ENCODE measurements at places on chromosomes 4 and X. TPM values are rescaled to one million over a fixed set of nuclear protein-coding genes. Genes with fewer than 3 reads are reported as not detected.

GRCh38 chr4:179130122-179130714, 1688.0 kb upstream of the AGA start:
- H3K36me3 ChIP-seq = no peaks in the 10 kb centered on the region
- H3K4me3 ChIP-seq = no peak overlapping the region
- no peak for DNase-seq
- H3K27ac ChIP-seq = no peak overlapping the region

Gene PDGFC
- 31.0 TPM for total RNA-seq

Gene MSMO1
- 27.7 TPM for total RNA-seq

- H3K27me3 ChIP-seq = no peaks in the 10 kb centered on the region
- H3K36me3 ChIP-seq = no peaks in the 10 kb centered on the region
- no peaks in the 10 kb centered on the region for H3K4me1 ChIP-seq
- no peak overlapping the region for H3K27ac ChIP-seq
Measured at GRCh38 chr4:100977274-100977673, 370.1 kb downstream of the PPP3CA start.

DNA sequence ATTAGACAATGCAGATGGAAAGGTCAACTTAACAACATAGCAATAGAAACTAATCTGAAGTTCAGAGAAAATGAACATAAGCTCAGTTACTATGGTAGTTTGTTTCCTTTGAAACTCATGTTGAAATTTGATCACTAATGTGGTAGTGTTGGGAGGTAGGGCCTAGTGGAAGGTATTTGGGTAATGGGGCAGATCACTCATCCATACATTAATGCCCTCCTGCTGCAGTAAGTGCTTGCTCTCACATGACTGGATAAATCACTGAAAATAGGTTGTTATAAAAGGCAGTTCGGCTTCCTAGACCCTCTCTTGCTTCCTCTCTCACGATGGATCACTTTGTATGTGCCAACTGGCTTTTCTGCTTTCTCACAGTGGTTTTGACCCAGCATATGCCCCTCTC, 567.4 kb upstream of the GALNT7 start:
- DNase-seq = no peak
- H3K27me3 ChIP-seq = no peaks in the 10 kb centered on the region
- no peak overlapping the region for H3K4me3 ChIP-seq
- no peaks in the 10 kb centered on the region for H3K36me3 ChIP-seq
- H3K27ac ChIP-seq = no peak overlapping the region

Gene HS6ST2
- not detected for total RNA-seq

- no peaks in the 10 kb centered on the region for H3K4me1 ChIP-seq
- H3K36me3 ChIP-seq = no peaks in the 10 kb centered on the region
- H3K27me3 ChIP-seq = no peaks in the 10 kb centered on the region
- H3K27ac ChIP-seq = no peak overlapping the region
- DNase-seq = no peak
Measured at GRCh38 chrX:9542106-9542760, 77.4 kb downstream of the TBL1X start.

GRCh38 chr4:40150932-40151331, 45.9 kb upstream of the RHOH start:
- H3K36me3 ChIP-seq = no peaks in the 10 kb centered on the region
- H3K4me1 ChIP-seq = no peaks in the 10 kb centered on the region
- no peak overlapping the region for H3K27ac ChIP-seq
- DNase-seq = no peak
- no peak overlapping the region for H3K4me3 ChIP-seq

- H3K36me3 ChIP-seq = no peaks in the 10 kb centered on the region
- no peak for DNase-seq
- no peaks in the 10 kb centered on the region for H3K27me3 ChIP-seq
- H3K4me3 ChIP-seq = no peak overlapping the region
- H3K4me1 ChIP-seq = no peaks in the 10 kb centered on the region
- no peak overlapping the region for H3K27ac ChIP-seq
Measured at GRCh38 chr4:58514299-58514698, 1404.1 kb upstream of the IGFBP7 start.

GRCh38 chr4:129929984-129930383, 834.0 kb downstream of the C4orf33 start:
- no peak for DNase-seq
- H3K27me3 ChIP-seq = no peaks in the 10 kb centered on the region
- H3K27ac ChIP-seq = no peak overlapping the region
- no peak overlapping the region for H3K4me3 ChIP-seq

- H3K27me3 ChIP-seq = no peaks in the 10 kb centered on the region
- H3K27ac ChIP-seq = no peak overlapping the region
- DNase-seq = peak; percentile 22
- no peak overlapping the region for H3K4me3 ChIP-seq
- H3K4me1 ChIP-seq = no peaks in the 10 kb centered on the region
Measured at GRCh38 chrX:110143454-110144210, 140.7 kb downstream of the TMEM164 start.

Gene CSTF2
- 13.8 TPM for total RNA-seq

DNA sequence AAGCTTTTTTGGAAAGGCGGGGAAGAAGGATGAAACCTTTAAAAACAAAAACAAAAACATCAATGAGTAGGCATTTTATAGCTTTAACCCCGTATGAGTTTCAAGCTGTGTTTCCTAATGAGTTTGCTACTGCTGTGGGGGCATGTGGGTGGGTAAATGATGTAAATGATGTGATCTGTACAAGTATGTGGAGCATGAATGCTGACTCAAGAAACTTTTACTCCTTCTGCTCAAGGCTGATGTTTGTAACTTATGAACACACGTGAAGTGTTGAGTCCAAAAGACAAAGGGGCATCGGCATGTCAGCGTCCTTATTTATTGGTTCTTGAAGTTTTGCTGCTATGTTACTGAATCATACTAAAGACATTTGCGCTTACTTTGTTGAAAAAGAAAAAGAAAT, 76.9 kb downstream of the CLCN4 start:
- H3K27ac ChIP-seq = no peak overlapping the region
- H3K4me3 ChIP-seq = no peak overlapping the region
- H3K4me1 ChIP-seq = no peaks in the 10 kb centered on the region

Gene ENPEP
- 2.3 TPM for total RNA-seq

Gene S100G
- not detected for total RNA-seq

Gene POU4F2
- not detected for total RNA-seq

DNA sequence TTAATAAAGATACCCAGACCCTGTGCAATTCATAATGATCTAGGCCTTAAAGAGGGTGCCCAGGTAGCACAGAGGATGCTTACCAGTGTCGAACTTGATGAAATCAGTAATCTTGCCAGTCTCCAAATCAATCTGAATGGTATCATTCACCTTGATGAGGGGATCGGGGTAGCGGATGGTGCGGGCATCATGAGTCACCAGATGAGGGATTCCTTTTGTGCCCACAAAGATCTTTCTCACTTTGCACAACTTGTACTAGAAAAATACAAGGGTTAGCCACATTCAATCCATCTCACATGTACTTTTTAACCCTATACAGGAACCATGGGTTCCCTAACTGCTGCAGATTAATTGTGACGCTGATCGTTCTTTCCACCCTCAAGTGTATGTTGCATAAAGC, 3.3 kb downstream of the RPS4X start:
- peaks cover 3% of the 10 kb centered on the region for H3K4me1 ChIP-seq
- H3K36me3 ChIP-seq = peaks cover 59% of the 10 kb centered on the region
- no peaks in the 10 kb centered on the region for H3K27me3 ChIP-seq
- no peak overlapping the region for H3K27ac ChIP-seq
- DNase-seq = no peak

DNA sequence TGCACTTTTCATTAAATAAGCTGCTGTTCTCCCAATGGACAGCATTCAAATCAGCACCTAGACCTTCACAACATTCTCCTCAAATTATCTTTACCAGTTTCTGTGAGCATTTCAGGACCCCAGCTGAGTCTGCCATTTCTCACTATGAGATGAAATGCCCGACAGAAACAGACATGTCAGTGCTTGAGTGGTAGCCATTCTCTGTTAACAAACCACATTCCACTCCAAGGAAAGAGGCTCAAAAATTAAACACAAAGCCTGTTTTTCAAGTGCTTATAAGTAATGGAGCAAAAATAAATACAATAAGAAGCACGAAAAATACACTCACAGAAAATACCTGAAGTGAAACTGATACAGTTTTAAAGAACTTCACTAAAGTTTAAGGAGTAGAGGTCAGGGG, 320.2 kb upstream of the PRPS2 start:
- DNase-seq = no peak
- H3K36me3 ChIP-seq = no peaks in the 10 kb centered on the region
- no peaks in the 10 kb centered on the region for H3K4me1 ChIP-seq
- H3K27me3 ChIP-seq = no peaks in the 10 kb centered on the region
- H3K27ac ChIP-seq = no peak overlapping the region

DNA sequence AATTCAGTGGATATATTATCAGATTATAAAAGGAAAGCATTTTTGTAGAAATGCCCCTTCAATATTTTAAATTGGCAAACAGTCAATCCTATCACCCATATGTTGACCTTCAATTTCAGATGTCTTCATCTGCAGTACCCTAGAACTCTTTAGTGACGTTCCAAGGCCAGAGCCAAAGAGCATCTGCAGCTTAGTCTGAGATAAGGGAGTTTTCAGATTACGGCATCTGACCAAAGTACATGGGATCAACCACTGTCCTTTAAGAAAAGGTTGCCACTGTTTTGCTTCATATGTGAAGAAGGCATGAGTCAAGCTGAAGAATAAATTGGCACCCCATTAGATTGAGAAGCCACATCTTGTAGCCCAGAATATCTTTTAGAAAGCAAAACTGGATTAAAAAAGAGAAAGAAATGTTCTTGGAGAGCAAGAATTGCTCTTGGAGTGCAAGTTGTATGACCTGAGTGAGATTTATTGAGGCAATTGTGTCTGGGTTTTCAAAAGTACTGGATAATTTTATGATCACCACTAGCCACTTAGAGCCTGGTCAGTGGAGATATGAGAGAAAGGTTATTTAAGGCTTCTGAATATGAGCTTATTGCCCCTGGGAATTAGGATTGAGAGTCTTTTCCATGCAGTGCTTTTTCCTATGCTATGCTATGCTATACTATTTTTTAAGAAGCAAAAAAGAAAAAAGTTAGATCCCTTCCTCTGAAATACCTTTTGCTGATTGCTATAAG, 251.9 kb upstream of the NR3C2 start:
- no peaks in the 10 kb centered on the region for H3K36me3 ChIP-seq
- no peak for DNase-seq
- H3K27me3 ChIP-seq = no peaks in the 10 kb centered on the region
- no peak overlapping the region for H3K27ac ChIP-seq
- peaks cover 5% of the 10 kb centered on the region for H3K4me1 ChIP-seq

Gene F8A3
- total RNA-seq = 32.8 TPM

GRCh38 chr4:166043801-166044200, 170.8 kb downstream of the TLL1 start:
- H3K27me3 ChIP-seq = no peaks in the 10 kb centered on the region
- no peak overlapping the region for H3K27ac ChIP-seq
- DNase-seq = no peak
- H3K36me3 ChIP-seq = no peaks in the 10 kb centered on the region
- H3K4me1 ChIP-seq = no peaks in the 10 kb centered on the region

- H3K4me3 ChIP-seq = no peak overlapping the region
- peak; percentile 77 for DNase-seq
- H3K27me3 ChIP-seq = no peaks in the 10 kb centered on the region
Measured at GRCh38 chr4:24763631-24764297, 31.6 kb upstream of the SOD3 start.

DNA sequence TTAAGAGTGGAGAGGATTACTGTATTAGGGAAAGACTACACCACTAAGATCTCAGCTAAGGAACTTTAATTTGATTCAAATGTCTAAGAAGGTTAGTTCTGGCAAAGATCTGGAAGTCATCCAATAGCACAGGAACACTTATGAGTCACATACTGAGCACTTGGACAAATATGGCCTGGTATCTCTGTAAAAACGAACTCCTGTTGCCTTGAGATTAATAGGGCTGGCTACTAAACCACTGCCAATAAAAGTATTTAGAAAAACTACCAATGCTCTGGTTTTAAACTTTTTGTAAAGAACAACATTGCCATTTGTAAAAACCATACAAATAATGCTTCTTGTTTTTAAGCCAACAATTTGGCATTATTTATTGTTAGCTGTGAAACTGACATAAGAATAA, 70.5 kb downstream of the SEC24D start:
- no peak overlapping the region for H3K4me3 ChIP-seq
- peaks cover 36% of the 10 kb centered on the region for H3K4me1 ChIP-seq
- no peak for DNase-seq
- peak overlapping the region; percentile 71 for H3K27ac ChIP-seq

- no peaks in the 10 kb centered on the region for H3K27me3 ChIP-seq
- no peaks in the 10 kb centered on the region for H3K4me1 ChIP-seq
- no peaks in the 10 kb centered on the region for H3K36me3 ChIP-seq
- H3K27ac ChIP-seq = no peak overlapping the region
Measured at GRCh38 chr4:141058591-141059512, 74.4 kb downstream of the RNF150 start.

Gene GLRA3
- total RNA-seq = not detected

Gene TMPRSS11F
- total RNA-seq = not detected

Gene CTAG2
- total RNA-seq = not detected

DNA sequence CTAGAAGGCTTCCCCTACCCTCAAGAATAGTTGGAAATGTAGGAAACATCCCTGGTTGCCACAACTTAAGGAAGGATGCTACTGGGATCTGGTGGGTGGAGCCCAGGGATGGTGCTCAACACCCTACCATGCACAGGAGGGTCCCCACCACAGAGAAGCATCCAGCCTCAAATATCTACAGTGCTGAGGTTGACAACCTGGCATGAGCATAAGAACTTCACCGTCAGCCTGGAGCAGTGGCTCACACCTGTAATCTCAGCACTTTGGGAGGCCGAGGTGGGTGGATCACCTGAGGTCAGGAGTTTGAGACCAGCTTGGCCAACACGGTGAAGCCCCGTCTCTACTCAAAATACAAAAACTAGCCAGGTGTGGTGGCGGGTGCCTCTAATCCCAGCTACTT, 24.0 kb upstream of the ASMTL start:
- no peaks in the 10 kb centered on the region for H3K36me3 ChIP-seq
- no peak overlapping the region for H3K4me3 ChIP-seq

Gene SYNPO2
- total RNA-seq = 30.2 TPM

Measured in thyroid gland (tissue), 4 donors.